Ascending aorta (tissue), 2 donors: ENCODE measurements at places on chromosomes 5 and 9.

DNA sequence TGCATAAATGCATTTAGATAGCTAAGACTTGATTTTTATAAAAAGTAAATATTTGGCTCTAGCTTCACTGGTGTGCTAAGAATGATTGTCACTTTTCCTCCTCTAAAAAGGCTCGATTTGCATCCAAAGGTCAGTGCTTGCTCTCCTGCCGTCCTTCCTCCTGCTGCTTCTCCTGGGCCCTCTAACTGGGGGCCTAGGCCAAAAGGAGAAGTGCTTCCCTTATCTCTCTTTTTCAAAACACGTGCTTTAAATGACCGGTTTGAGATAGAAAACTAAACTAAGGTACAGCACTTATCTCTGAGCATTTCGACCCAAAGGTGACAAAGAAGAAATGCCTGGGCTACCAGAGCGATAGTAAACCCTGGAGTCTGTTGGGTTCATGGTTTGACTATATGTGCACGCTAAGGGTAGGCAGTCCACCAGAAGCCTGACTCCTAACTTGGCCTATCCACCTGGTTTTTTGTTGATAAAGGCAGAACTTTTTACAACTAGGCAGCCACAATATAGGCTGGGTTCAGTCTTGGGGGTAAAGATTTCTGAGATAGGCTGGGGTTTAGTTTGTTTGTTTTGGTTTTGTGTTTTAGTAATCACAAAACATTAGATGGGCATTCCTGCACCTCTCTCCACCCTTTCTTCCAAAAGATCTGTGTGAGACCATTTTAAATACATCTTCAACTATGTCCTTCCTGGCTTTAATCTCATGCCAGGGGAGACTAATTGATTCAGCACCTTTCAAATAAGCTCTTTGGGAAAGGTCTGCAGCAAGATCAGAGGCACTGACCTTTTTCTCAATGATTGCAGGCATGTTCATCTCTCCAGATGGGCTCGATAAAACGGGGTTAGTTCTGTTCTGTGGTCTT is 3.8 kb downstream of the NR2F1-AS1 start:
- peaks cover 10% of the 10 kb centered on the region for H3K4me1 ChIP-seq
- no peak overlapping the region for H3K4me3 ChIP-seq
- H3K27ac ChIP-seq, result no peak overlapping the region
- DNase-seq, result no peak

GRCh38 chr9:35914301-35914807 is 5.1 kb downstream of the SPAAR start:
- H3K4me3 ChIP-seq, result no peak overlapping the region
- DNase-seq, result no peak
- no peaks in the 10 kb centered on the region for H3K27me3 ChIP-seq

DNA sequence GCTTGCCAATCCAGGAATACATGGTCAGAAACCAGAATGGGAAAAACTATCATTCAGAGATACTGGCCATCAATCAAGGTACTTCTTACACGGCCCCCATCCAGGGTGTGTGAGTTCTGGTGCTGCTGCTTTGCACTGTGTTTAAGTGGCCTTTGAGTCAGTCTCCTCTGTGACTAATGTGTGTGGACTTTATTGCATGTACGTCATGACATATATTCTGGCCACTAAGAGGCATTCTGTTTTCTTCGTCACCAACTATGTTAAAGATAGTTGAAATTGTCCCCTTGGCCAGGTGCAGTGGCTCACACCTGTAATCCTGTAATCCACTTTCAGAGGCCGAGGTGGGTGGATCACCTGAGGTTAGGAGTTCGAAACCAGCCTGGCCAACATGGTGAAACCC is 8.5 kb downstream of the EXOSC3 start:
- H3K27ac ChIP-seq, result no peak overlapping the region
- no peaks in the 10 kb centered on the region for H3K27me3 ChIP-seq
- no peak overlapping the region for H3K4me3 ChIP-seq
- no peaks in the 10 kb centered on the region for H3K4me1 ChIP-seq

DNA sequence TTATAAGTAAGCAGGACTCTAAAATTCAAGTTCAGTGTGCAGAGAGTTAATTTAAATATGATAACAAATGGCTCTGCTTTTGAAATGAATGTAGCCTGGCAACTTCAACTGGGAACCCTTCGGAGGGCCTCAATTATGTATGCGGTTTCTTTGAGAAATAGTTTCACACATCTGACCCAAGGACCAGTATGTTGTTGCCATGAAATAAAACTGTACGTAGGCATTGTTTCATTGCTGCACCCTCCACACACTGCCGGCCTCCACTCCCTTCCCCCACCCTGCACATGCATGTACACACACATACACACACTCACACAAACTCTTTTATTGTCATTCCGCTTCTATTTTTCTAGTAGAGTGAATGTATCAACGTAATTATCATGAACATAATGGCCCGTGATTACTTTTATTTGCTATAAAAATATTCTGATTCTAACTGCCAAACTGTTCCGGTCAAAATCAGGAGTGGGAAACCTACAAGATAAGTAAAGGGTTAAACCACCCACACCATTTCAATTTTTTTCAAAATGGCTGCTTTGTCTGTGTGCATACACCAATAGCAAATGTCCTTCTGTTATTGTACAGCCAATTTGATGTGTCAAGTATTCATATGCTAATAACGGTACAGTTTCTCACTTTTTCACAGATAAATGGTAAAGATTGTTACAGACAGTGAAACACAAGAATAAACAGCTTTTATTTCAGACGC is 215.5 kb upstream of the TMEM161B start:
- DNase-seq, result no peak
- H3K27ac ChIP-seq, result no peak overlapping the region
- no peaks in the 10 kb centered on the region for H3K36me3 ChIP-seq
- H3K27me3 ChIP-seq, result no peaks in the 10 kb centered on the region
- H3K4me1 ChIP-seq, result no peaks in the 10 kb centered on the region

GRCh38 chr9:5499889-5500398 is 10.4 kb upstream of the PDCD1LG2 start:
- H3K36me3 ChIP-seq, result no peaks in the 10 kb centered on the region
- no peak overlapping the region for H3K27ac ChIP-seq
- no peaks in the 10 kb centered on the region for H3K4me1 ChIP-seq
- no peaks in the 10 kb centered on the region for H3K27me3 ChIP-seq
- DNase-seq, result no peak

DNA sequence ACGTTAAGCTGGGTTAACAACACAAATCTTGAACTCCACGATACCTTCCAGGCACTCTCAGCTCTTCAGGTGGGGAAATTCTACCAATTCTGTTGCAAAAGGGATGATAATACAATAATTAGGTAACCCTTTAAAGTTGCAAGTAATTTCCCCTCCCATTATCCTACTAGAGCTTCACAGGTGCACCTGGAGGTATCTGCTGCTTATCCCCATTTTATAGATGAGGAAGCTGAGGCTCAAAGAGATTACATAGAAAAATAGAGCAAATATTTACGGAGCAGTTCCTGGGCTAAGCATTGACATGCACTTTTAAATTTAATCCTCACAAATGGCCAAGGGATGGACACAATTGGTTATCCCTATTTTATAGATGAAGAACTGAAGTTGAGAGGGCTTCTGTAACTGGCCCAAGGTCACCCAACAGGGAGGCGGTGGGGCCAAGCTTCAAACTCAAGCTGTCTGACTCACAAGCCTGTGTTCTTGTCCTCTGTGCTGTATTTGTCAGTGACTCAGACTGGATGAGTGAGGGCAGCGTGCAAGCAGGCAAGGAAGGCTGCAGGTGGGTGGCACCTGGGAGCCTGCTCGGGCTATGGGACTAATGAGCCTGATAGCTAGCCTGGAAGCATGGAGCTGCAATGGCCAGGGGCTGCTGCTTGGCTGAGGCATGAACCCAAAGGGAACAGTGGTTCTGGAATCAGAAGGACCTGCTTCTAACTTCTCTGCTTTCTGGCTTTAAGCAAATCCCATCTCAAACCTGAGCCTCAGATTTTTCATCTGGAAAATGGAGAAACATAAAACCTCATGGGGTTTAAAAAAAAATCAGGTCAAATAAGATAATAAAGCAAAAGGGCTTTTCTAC is 105.5 kb downstream of the PDE6A start:
- no peaks in the 10 kb centered on the region for H3K27me3 ChIP-seq
- no peaks in the 10 kb centered on the region for H3K36me3 ChIP-seq
- no peak for DNase-seq
- H3K4me1 ChIP-seq, result no peaks in the 10 kb centered on the region

DNA sequence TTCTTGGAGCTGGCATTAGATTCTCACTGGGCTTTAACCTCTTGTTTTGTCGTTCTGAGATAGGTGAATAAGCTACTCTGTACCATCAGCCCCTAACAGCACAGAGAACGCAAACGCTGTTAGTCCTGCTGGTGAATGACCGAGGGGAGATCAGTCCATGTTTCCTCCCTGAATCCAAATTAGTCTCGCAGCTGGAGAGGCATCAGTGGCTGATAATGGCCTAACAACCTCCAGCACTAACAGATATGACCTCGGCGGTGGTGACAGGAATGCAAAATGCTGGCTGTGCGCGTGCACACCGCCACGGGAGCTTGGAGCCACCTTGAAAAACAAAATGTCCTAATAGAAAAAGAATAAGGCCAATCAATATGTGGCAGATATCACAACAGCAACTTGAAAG is 77.6 kb upstream of the IRX1 start:
- no peak overlapping the region for H3K27ac ChIP-seq
- H3K36me3 ChIP-seq, result no peaks in the 10 kb centered on the region
- no peaks in the 10 kb centered on the region for H3K27me3 ChIP-seq
